GM23338 (cell line): ENCODE measurements at places on chromosomes 11 and 22. TPM values are rescaled to one million over a fixed set of nuclear protein-coding genes. Genes with fewer than 3 reads are reported as not detected.
A peak's percentile ranks its signal among the peaks of the same experiment; 100 is the strongest.

- no peak for DNase-seq
Measured at GRCh38 chr22:46057246-46058090, 80.5 kb upstream of the WNT7B start.

- peak; percentile 29 for DNase-seq
Measured at GRCh38 chr22:32994041-32994830, 63.9 kb downstream of the SYN3 start.

DNA sequence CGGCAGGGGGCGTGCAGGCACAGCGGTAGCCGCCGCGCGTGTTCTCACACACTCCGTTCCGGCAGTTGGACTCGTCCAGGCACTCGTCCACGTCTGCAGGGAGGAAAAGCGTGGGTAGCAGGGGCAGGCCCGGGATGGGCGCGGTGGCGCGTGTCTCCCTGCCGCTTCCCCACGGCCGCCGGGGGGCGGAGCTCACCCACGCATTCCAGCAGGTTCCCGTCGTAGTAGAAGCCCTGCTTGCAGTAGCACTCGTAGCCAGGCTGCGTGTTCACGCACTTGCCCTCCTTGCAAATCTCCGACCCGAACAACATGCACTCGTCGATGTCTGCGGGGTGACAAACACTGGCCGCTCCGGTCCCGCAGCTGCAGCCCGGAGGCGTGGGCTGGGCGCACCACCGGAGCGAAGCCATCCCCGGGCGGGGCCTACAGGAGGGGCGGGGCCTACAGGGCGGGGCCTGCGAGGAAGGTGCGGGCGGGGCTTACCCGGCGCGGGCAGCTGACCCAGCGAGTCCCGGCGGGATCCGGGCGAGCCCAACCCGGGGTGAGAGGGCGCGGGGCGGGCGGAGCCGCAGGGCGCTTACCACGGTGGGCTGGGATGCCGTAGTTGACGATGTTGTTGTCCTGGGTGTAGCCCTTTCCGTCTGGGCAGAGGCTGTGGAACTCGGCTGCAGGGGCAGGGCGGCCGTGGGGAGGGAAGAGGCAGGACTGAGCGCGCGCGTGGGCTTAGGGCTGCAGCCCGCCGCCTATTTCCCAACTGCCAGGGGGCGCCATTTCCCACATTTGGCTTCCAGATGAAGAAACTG is 15.6 kb downstream of the SCYL1 start:
- peak; percentile 96 for DNase-seq

DNA sequence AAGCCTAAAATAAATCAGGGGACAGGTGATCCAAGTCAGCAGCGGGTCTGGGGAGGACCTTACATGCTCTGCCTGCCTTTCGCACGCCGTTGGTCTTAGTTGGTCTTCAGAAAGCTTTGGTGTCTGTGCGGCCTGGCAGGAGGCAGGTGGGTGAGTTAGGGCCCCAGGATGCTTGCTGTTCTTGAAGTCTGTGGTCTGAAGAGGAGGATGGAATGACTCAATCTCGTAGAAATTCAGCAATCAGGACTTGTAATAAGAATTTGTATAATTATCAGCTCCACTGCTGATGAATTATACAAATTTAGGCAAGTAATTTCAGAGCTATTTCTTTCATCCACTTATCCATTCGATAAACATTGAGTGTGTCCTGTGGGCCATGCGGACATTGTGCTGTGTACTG is 138.5 kb downstream of the FEZ1 start:
- no peak for DNase-seq

- no peak for DNase-seq
Measured at GRCh38 chr11:46200537-46201281, 76.8 kb upstream of the CREB3L1 start.

GRCh38 chr11:77026743-77027142 is 7.5 kb upstream of the B3GNT6 start:
- no peak for DNase-seq

DNA sequence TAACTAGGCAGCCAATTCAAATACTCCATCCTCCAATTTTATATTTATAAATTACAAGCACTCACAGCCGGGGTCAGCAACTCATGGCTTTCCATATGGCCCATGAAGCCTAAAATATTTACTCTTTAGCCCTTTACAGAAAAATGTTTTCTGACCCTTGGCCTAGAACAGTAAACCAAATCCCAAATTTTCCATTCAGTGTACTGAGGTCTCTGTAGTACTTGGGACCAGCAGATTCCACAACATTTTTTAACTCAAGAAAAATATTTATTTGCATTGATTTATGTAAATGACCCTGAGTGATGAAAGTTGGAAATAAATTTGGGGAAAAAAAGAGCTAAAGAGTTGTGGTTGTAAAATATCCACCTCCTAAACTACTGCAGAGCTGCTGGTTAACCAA is 82.6 kb downstream of the SLC1A2 start:
- no peak for DNase-seq

The TEX12 gene
- 0.35 TPM in 1 of 2 replicates, not detected in the other for total RNA-seq

GRCh38 chr11:86934926-86935579 is 20.1 kb downstream of the FZD4 start:
- no peak for DNase-seq

GRCh38 chr11:27648840-27649239 is 51.4 kb downstream of the BDNF start:
- no peak for DNase-seq
